Umbilical cord (tissue), 2 donors: ENCODE measurements at places on chromosomes 7 and 10. TPM values are rescaled to one million over a fixed set of nuclear protein-coding genes. Genes with fewer than 3 reads are reported as not detected.

IGF2BP3 gene
- total RNA-seq: 51.3 TPM

MRLN gene
- total RNA-seq: 16.9 TPM

TMEM140 gene
- 3.1 TPM for total RNA-seq

NKX2-3 gene
- total RNA-seq: not detected

CDHR3 gene
- total RNA-seq: 1.7 TPM

MNX1 gene
- total RNA-seq: 3.4 TPM

ITPRID1 gene
- total RNA-seq: 25.0 TPM

SPDYE5 gene
- 4.8 TPM for total RNA-seq

GLRX3 gene
- 62.4 TPM for total RNA-seq

SFRP4 gene
- 3.4 TPM for total RNA-seq

- DNase-seq: no peak
Measured at GRCh38 chr7:40887099-40887498, 752.3 kb downstream of the SUGCT start.

DNA sequence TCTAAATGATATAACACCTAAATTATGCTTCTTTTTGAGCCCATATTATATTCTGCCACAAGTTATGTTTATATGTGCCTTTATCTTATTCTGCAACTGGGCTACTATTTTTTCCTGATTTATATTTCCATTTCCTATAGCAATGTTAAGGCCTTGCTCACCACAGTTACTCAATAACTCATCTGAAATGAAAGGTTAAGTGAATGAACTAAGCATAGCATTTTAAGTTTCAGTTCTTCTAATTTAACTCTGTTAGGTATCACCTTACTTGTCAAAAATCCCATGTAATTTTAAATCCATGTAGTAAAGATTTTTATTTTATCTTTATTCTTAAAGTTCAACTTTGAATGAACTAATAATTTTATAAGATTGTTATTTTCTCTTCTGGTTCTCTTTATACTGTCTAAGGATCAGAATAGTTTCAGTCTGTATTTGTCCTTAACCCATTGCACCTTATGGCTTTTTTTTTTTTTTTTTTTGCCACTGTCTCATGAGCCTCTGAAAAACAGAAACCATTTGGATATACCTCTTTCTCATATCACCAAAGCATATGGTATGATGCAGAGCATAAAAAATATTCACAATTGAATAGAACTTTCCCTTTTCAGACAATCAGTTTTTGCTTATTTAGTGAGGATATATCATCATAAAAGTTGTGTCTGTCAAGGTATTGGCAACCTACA is 301.8 kb upstream of the ZWINT start:
- no peak for DNase-seq

GRCh38 chr7:11170863-11171568 is 197.3 kb downstream of the PHF14 start:
- no peak for DNase-seq

GRCh38 chr7:45240273-45240771 is 82.7 kb downstream of the RAMP3 start:
- peak; percentile 4 for DNase-seq

DNA sequence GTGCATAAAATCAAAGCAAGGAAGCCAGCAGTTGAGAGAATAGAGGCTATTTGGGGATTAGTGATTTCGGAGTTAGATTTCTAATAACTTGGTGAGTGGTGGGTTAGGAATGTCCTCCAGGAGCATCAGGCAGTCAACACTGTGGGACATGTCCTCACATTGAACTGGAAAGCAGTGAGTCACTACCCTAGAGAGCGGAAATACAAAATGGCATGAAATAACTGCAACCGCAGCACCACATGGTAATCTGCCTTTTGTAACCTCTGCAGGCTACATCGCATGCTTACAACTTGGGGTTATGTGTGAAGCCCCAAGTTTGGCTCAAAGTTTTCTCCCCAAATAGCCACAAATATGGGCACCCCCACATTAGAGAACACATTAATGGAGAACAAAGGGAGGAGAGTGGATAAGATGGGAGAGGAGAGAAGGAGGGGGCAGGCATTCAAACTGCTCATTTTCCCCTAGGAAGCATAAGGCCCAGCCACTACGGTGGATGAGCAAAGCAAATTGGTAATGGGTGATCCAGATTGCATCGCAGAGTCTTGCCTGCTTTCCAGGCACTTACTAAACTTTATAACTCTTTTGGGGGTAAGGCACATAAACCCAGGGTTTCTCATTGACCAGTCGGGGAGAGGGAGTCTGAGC is 22.0 kb upstream of the SLF2 start:
- DNase-seq: peak; percentile 55

- no peak for DNase-seq
Measured at GRCh38 chr10:32156031-32156495, 99.8 kb upstream of the KIF5B start.

DNA sequence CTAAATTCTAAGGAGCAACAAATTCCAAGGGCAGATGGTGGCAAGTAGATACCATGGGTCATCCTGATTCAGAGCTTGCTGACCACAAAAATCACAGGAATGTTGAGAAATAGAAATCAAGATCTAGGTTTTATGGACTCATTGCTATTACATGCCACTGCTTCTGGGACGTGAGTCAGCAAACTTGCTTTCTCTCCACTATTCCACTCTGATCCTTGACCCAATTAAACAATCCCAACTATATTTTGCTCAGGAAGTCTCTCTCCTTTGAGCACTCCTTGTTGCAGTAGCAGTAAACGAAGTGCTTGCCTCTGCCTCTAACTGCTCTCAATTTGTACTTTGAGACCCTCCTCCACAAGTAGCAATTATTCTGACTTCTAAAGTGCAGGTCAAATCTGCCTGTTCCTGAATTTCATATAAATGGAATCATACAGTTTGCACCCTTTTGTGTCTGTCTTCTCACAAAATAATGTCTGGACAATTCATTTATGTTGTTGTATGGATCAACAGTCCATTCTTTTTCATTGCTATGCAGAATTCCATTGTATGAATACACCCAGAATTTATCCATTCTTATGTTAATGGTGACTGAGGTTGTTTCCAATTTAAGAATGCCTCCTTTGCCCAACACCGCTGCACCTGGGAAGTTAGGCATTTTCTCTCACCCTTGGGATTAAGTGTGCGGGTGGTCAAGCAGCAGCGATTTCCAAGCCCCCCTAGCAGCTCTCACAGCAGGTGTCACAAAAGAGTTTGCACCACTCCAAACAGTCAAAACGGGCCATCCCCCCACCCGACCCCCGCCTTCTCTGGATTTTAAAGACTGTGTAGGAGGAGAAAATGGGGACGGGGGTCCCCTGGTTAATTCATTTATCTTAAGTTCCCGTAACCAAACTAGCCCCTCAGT is 35.9 kb downstream of the ACSM6 start:
- peak; percentile 70 for DNase-seq

DNA sequence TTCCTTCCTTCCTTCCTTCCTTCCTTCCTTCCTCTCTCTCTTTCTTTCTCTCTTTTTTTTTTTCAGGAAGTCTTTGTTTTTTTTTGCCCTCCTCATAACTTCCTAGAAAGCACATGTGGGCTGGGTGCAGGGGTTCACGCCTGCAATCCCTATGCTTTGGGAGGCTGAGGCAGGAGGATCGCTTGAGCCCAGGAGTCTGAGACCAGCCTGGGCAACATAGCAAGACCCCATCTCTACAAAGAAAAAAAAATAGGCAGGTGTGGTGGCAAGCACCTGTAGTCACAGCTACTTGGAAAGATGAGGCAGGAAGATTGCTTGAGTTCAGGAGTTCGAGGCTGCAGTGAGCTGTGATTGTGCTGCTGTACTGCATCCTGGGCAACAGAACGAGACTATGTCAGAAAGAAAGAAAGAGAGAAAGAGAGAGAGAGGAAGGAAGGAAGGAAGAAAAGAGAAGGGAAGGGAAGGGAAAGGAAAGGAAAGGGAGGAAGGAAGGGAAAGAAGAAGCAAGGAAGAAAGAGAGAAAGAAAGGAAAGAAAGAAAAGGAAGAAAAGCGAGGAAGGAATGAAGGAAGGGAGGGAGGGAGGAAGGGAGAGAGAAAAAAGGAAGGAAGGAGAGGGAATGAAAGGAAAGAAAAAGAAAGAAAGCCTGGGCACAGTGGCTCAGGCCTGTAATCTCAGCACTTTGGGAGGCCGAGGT is 13.5 kb upstream of the BAIAP2L1 start:
- DNase-seq: no peak

GRCh38 chr7:93146472-93147141 is 1.6 kb downstream of the SAMD9L start:
- DNase-seq: no peak

GRCh38 chr7:48388911-48389310 is 217.7 kb downstream of the ABCA13 start:
- DNase-seq: no peak

GRCh38 chr7:37065779-37066271 is 341.5 kb upstream of the AOAH start:
- peak; percentile 84 for DNase-seq

- no peak for DNase-seq
Measured at GRCh38 chr10:99360934-99361333, 31.8 kb downstream of the CNNM1 start.

DNA sequence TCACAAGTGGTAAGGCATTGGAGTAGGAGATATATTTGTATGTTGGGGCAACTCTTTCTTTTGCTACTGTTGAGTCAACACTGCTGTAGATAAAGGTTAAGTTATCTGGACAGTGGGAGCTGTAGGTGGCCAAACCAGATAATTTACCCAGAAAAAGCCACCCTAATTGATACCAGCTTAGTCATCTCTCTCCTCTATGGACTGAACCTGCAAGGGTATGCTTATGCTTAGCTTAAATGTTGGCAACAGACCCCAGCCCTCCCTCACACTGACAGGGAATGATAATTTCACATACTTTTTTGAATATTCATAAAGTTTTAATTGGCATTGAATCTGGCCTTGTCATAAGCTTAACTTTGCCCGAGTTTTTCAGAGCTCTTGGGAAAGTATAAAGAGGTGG is 66.3 kb downstream of the CREB5 start:
- DNase-seq: no peak

GRCh38 chr10:119460369-119461195 is 81.9 kb downstream of the RGS10 start:
- no peak for DNase-seq

- DNase-seq: no peak
Measured at GRCh38 chr10:126561294-126561920, 109.1 kb downstream of the C10orf90 start.

- peak; percentile 42 for DNase-seq
Measured at GRCh38 chr10:71696628-71697326, 22.8 kb downstream of the C10orf105 start.

GRCh38 chr7:116929021-116929420 is 24.3 kb upstream of the ST7 start:
- DNase-seq: no peak

- no peak for DNase-seq
Measured at GRCh38 chr10:34960983-34961382, 129.2 kb downstream of the CUL2 start.

- no peak for DNase-seq
Measured at GRCh38 chr7:65304175-65304574, 69.5 kb upstream of the ZNF92 start.

GRCh38 chr10:3196958-3197347 is 24.4 kb upstream of the PITRM1 start:
- no peak for DNase-seq

- DNase-seq: peak; percentile 62
Measured at GRCh38 chr7:35185908-35186731, 67.8 kb downstream of the TBX20 start.

DNA sequence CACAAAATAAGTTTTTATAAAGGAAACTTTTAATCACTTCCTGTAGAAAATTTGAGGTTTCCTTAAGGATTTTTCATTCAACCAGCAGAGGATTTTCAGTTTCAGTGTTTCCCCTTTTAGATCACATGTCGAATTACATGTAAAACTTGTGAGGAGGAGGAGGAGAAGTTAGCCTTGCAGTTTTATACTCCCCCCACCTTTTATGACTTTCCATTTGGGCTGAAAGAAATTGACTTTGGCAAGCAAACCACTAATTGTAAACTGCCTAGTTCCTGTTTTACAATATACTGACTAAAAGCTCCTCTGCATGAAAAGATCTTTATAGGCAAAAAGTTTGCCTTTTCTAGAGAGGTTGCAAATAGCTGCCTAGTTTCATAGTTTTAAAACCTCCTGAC is 3.0 kb downstream of the BAMBI start:
- peak; percentile 32 for DNase-seq

GRCh38 chr10:47060993-47061500 is 149.8 kb downstream of the PTPN20 start:
- DNase-seq: no peak

- DNase-seq: no peak
Measured at GRCh38 chr10:15829495-15829894, 30.8 kb downstream of the MINDY3 start.

- no peak for DNase-seq
Measured at GRCh38 chr10:111511751-111512150, 434.9 kb downstream of the ADRA2A start.
